ENCODE measurements at places on chromosomes 1 and 21. TPM values are rescaled to one million over a fixed set of nuclear protein-coding genes. Genes with fewer than 3 reads are reported as not detected.
A peak's percentile ranks its signal among the peaks of the same experiment; 100 is the strongest.

The PGBD5 gene
- total RNA-seq: not detected

The OR14K1 gene
- total RNA-seq: not detected

The HIVEP3 gene
- 15.1 TPM for total RNA-seq

The ELF3 gene
- total RNA-seq: 0.79 TPM

The PTPRC gene
- 556 TPM for total RNA-seq

The C1QB gene
- not detected for total RNA-seq

The PROK1 gene
- total RNA-seq: not detected

The TCEA3 gene
- total RNA-seq: 1.3 TPM

The SLAMF7 gene
- total RNA-seq: 126 TPM

The EDN2 gene
- total RNA-seq: not detected

The NECTIN4 gene
- total RNA-seq: 0.12 TPM

The KRTAP21-2 gene
- total RNA-seq: not detected

DNA sequence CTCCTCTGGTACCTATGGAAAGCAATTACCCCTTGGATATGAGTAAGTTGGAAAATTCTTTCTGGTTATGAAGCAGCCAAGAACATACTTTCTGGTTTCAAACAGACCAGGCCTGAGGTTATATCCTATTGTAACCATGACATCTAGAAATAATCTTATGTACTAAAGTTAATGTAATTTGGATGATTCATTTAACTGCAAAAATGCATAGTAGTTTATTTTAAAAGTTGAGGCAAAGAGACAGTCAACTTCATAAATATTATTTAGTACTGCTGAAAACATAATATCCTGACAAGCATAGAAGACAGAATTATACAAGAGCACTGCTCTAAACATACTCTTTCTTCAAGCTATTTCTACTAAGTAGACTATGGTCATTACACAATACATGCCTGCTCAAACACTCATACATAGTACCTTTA, 25.5 kb downstream of the ODF2L start:
- no peak for DNase-seq

DNA sequence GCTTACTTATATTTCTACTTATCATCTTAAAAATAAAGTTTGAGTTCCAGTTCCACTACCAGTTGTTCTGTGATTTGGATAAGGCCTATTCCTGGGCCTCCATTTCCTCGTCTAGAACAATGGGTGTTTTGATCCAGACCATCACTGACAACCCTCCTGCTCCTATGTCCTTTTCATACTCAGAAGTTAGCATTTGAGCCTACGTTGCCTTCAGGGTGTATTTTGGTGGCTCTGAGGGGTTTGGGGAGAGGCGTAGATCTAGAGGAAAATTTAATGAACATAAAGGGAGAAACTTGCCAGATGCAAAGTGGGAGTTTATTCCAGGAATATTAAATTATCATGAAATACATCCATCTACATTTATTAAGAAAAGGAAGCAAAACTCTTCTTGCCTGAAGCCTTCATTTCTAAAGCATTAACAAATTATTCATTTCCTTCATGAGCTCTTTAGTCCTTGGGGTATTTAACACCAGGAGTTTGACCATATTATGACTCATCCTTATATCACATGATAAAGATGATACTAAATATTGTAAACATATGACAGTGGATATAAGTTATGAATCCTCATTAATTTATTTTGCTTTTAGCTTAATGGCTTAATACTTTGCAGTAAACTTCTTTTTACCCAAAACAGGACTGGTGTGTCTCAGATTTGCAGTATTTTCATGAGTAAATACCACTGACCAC, 47.2 kb upstream of the SYT14 start:
- no peak for DNase-seq

GRCh38 chr1:100364697-100365096, 12.4 kb downstream of the CDC14A start:
- no peak for DNase-seq

GRCh38 chr1:228744918-228745317, 9.6 kb downstream of the RHOU start:
- DNase-seq: no peak

DNA sequence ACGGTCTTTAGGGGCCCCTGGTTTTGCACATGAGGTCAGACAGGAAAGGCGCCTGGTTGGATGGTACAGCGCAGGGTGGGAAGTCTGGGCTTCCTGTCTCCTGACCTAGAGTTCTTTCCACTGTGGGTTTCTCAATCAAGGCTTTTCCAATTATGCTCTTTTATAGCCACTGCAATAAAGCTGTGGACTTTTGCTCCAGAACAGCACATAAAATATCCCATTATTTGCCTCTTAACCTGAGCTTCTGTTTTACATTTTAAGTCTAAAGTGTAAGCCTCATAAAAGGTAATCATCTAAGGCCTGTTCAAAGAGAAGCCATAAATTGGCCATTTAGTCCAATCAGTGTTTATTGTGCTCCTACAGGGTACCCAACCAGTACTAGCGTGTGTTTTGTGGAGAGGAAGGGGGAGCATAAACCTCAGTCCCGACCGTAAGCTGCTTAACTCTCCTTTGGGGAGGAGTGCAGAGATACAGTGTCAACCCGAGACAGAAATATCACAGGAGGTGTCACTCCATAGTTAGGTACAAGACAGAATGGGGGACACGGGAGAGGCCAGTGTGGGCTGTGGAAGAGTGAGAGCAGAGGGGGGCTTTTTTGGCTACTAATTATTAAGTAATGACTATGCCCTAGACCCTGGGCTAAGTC, 270.0 kb downstream of the TRABD2B start:
- no peak for DNase-seq

DNA sequence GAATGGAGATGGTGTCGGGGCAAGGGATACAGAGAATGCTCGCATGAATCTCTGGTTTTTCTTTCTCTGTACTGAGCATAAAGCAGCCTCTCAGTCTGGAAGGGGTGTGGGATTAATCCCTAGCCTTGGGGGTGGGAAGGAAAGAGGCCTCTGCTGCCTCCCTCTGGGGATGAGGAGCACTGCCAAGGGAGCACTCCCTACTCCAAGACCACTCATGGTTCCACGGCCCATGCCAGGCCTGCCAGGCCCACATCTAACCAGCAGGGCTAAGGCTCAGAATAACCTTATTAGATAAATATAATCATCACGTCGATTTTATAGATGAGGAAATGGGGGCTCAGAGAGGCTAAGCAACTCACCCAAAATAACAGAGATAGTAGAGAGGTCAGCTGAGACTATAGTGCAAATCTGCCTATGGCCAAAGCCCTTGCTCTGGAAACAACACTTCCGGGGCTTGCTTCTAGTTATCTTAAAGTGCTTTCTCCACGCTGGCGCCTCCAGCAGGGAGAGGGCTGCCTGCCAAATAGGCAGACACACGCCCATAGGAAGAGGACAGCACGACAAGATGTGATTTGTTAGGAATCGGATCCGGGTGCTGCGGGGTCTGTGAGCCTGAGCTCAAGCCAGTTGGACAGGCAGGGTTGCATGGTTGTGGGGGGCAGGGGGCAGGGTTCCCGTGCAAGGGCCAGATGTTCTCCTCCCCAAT, 522 bp downstream of the TEX35 start:
- no peak for DNase-seq

- DNase-seq: no peak
Observed at GRCh38 chr1:206465951-206466350, 4.3 kb upstream of the IKBKE start.

GRCh38 chr21:31298618-31299269, 45.3 kb downstream of the TIAM1 start:
- DNase-seq: no peak

DNA sequence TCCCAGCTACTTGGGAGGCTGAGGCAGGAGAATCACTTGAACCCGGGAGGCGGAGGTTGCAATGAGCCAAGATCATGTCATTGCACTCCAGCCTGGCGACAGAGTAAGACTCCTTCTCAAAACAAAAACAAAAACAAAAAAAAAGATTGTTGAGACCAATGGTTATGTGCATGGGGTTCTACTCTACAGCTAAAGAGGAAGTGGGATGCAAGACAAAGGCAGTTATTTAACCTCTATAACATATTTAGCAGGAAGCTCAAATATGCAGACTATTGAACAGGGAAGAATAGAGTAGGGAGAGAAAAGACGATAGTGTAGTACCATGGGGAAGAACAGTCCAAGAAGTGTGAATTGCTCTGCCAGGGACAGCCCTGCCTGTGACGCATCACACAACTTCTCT, 227.7 kb downstream of the SMYD3 start:
- DNase-seq: no peak

GRCh38 chr1:112788561-112788960, 73.4 kb upstream of the PPM1J start:
- DNase-seq: no peak

GRCh38 chr1:112099979-112100378, 110.5 kb upstream of the KCND3 start:
- no peak for DNase-seq

DNA sequence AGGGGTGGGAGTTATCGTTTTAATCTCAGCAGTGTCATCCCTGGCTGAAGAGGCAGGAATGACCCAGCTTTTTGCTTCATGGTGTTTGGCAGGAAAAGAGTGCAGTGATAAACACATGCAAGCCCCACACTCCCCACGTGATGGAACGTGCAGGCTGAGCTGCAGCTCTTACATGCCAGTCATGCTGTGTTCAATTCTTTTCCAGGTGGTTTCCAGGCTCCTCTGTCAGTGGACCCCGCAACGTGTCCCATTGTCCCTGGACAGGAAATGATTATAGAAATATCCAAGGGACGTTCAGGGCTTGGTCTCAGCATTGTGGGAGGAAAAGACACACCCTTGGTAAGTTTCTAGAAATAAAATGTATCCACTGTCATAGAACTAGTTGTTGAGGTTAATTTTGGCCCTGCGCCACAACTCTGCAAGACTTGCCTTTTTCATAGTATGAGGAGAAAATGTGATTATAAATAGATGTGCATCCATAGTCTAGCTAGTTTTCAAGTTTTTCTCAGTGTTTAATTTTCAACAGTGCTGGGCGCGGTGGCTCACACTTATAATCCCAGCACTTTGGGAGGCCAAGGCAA, 110.2 kb upstream of the L1TD1 start:
- no peak for DNase-seq

DNA sequence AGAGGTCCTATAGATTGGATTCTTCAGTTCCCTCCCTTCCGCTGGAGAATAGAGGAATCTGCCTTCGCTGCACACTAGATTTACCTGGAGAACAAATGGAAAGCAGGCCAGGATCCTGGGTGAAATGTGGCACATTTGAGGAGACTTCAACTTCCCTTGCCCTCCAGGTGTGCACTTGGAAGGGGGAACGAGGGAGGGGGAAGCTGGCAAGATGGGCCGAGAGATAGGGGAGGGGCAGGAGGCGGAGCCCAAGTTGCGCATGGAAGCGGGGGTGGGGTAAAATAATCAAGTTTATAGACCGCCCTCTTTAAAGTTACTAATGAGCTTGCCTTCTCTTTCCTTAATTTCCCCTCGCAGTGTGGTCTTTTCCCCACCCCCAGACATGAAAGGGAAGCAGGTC, 155.7 kb upstream of the CAMK1G start:
- DNase-seq: no peak

DNA sequence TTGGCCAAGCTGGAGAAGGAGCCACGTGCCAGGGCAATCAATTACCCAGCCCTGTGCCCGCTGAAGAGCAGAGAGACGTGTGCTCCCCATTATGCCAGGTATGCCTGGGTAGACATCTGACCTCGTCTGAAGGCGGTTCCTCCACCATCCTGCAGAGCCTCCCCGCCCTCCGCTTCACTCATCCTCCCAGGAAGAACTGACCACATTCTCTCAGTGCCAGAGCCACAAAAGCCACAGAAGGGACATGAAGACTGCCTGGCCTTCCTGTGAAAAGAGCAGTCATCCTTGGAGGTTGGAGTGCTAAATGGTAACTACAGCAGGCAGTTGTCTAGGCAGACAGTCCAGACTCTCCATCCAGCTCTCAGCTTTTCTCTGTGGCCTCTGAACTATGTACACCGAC, 12.0 kb downstream of the SYT2 start:
- no peak for DNase-seq

GRCh38 chr1:16967962-16968361, 12.5 kb downstream of the MFAP2 start:
- no peak for DNase-seq

DNA sequence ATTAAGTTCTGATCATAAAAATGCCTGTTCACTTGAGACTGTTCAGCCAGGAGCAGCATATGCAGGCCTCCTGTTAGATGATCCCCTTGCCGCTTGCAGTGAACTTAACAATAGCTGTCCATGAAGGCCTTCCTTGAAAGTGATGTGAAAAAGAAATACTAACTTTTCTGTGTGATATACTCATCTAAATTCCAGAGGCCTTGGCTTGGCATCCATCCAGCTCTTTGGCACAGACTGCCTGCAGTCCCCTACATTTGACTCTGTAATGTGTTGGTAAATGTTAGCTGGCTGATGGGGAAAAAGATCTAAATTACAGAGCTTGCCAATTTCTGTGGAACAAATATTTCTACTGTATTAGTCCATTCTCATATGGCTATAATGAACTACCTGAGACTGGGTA, 73.7 kb downstream of the KCNK2 start:
- DNase-seq: no peak

GRCh38 chr1:167555971-167556714, 2.6 kb upstream of the CREG1 start:
- peak; percentile 86 for DNase-seq

DNA sequence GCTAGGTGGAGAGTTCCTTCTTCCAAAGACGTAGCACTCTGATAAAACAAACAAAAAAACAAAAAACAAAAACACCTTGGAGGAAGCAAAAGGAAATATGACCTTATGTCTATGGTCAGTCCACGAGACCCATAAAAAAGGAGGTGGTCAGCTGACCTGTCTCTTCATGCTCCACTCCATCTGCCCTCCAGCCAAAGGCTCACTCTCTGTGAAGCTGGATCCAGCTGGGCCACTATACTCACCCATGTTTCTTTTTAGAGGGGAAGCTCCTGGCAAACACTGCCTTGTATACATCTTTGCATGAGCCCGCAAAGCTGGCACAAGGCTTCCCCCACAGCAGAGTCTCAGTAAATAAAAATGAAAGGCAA, 126.1 kb upstream of the CACHD1 start:
- DNase-seq: no peak

DNA sequence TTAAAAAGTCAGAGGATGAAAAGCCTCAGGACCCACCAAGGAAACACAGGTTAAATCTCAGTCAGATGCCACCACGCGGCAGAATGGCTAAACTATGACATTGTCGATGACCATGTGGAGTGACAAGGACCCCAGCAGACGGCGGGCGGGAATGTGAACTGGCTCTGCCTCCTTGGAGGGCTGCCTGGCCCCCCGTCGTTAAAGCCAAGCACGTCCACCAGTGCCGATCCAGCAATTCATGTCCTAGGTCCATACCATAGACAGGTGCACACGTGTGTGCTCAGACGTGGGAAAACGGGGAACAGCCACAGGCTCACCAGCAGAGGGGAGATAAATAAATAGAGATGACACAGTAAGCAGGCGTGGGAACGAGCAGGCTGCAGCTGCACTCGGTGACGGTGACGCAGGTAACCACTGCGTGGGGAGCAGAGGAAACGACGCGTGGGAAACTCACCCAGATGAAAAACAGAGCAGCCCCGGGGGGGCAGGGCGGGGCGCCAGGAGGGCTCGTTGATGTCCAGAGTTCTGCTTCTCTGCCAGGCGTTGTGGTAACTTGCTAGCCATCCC, 28.3 kb upstream of the PCBP3 start:
- DNase-seq: peak; percentile 74

GRCh38 chr1:212520746-212521145, 87.8 kb upstream of the ATF3 start:
- no peak for DNase-seq

GRCh38 chr1:145997016-145997717, 788 bp upstream of the TXNIP start:
- DNase-seq: peak; percentile 71

GRCh38 chr1:60670302-60670701, 412.1 kb upstream of the NFIA start:
- no peak for DNase-seq

- DNase-seq: no peak
Observed at GRCh38 chr1:243230914-243231313, 24.2 kb downstream of the CEP170 start.

Data from activated CD8-positive, alpha-beta memory T cell treated with anti-CD3 and anti-CD28 coated beads, Interleukin-2, amount 10 ng/mL, durations not matched to agents 7 days and 5 days (primary cell).